Chondrocyte (in vitro differentiated cells): ENCODE measurements at places on chromosomes 16 and 17. TPM values are rescaled to one million over a fixed set of nuclear protein-coding genes. Genes with fewer than 3 reads are reported as not detected.

GRCh38 chr16:1101573-1102332 is 5.7 kb upstream of the C1QTNF8 start:
- DNase-seq: no peak

DNA sequence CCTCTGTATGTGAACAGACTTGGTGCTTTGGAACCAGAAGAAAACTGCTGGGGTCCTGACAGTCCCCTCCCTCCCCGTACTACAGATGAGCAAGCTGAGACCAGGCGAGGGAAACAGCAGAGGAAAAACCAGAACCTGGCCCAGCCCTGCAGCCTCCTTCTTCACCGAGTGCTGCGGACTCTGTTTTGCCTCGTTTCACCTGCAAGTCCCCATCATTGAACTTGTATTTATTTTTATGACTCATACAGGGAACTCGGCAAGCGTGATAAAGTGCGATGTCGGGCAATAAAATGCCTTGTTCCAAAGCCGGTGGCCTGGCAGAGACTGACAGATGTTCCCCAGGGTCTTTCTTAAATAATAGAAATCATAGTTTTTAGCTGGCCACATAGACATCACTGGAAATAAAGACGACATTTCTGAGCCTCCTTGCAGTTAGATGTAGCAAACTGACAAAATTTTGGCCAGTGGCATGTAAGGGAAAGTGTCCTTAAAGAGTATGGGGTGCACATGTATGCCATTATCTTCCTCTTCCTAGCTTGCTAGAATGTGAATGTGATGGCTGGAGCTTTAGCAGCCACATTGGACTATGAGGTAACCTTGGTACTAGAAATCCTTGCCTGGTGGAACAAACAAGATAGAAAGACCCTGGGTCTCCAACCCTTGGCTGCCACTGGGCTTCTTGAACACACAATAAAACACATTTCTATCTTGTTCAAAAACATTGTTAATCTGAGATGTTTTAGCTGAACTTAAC is 128.6 kb downstream of the IRF8 start:
- peak; percentile 33 for DNase-seq

- no peak for DNase-seq
Observed at GRCh38 chr16:15037003-15037402, 18.9 kb downstream of the NTAN1 start.

Gene SECTM1
- 1.3 to 2.5 TPM (median 2.1 TPM) in 3 replicates for total RNA-seq

Gene MYL4
- total RNA-seq: 0.51 to 1.9 TPM (median 1.1 TPM) in 3 replicates

- DNase-seq: no peak
Observed at GRCh38 chr16:13289515-13289914, 388.1 kb downstream of the SHISA9 start.

- DNase-seq: no peak
Observed at GRCh38 chr17:60803059-60803458, 125.4 kb downstream of the BCAS3 start.
